Right atrium auricular region (tissue), 2 donors: ENCODE measurements at places on chromosomes 13 and 19.

GRCh38 chr13:33175991-33176390 is 109.6 kb downstream of the STARD13 start:
- DNase-seq: no peak

- DNase-seq: no peak
Observed at GRCh38 chr13:72121466-72121865, 254.5 kb upstream of the DACH1 start.

- no peak for DNase-seq
Observed at GRCh38 chr13:53759016-53759415, 730.4 kb downstream of the OLFM4 start.

GRCh38 chr19:30209617-30210600 is 162.3 kb upstream of the ZNF536 start:
- peak; percentile 48 for DNase-seq

DNA sequence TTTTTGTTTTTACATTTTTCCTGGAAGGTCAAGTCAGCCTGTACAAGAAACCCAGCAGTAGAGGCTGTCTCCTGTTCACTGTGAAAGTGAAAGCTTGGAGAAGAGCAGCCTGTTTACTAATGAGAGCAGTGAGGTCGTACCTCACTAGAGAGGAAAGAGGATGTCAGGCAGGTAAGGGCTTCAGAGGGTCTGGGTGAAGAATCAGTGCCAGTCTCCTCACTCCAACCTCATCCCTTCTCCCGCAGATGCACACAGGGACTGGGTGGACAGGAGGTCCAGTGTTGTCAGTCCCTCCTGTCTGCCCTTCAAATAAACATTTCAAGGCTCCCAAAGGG is 462.5 kb downstream of the KLF5 start:
- no peak for DNase-seq

DNA sequence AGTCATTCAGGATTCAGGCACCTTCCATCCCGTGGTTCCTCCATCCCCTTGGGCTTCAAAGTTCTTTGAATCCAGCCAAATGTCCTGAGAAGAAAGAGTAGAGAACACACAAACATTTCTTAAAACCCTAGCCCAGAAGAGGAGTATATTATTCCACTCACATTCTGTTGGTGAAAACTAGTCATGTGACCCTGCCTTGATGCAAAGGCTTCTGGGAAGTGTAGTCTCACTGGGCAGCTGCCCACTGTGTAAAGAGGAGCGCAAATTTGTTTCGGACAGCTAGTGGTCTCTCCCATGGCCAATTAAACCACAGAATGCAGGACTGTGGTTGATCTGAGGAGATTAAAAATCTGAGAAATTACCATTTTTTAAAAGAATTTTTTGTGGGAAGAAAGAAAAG is 304.4 kb downstream of the SUCLA2 start:
- DNase-seq: no peak

DNA sequence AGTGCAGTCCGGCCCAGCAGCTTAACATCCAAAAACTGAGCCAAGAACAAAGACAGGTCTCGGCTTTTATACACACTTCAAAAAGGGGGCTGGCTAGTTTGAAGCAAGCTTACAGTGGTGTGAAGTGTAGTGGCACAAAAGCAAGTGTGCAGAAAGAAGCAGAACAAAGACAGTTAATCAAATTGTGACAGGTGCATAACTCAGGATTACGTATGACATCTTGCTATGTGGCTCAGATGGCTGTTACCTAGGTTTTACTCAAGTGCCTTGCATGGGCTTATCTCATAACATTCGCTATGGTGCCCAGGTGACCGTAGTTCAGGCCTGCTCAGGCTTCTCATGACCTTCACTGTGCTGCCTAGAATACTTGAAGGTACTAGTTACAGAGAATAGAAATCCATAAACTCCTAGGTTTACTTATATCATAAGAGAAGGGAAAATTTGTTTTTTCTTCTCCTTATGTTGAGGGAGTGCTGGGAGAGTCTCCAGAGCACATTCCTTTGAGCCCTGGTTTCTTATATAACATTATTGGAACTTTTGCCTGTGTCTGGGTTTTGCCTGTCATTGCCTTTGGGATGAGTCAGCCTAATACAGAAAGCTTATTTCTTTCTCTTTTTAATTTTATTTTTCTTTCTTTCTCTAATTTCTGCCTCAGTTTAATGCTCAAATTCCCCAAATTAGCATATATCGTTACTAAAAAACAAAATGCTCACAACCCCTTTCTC is 1629.1 kb upstream of the PCDH20 start:
- DNase-seq: no peak

DNA sequence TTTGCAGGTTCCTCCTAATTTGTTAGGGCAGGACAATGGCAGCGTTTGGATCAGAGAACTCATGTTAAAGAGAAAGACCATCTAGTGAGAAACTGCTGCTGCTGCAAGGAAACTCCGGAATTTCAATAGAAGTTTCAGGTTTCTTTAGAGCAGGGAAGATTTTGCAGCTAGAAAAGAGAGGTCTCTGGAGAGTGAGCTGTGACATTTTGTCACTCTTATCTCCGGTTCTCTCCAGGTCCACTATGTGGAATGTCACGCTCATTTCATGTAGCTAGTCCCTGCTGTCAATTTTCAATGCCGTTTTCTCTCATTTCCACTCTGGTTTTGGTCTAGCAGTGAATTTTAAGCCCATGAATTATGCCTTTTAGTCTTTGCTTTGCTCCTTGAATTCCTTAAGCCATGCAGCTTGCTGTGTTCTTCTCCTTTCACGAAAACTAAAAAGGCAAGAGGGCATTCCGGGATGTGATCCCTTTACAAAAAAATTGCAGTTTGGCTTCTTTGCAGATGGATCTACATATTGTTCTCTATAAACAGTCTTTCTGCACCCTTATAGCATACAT is 46.7 kb upstream of the POSTN start:
- DNase-seq: no peak
